Stomach (tissue), 19 donors: ENCODE measurements at places on chromosomes 13 and 19.
A peak's percentile ranks its signal among the peaks of the same experiment; 100 is the strongest.

GRCh38 chr13:82688400-82688994, 1193.8 kb downstream of the SLITRK1 start:
- H3K27me3 ChIP-seq = no peaks in the 10 kb centered on the region
- H3K36me3 ChIP-seq = no peaks in the 10 kb centered on the region
- peak overlapping the region; percentile 3 for H3K4me3 ChIP-seq

GRCh38 chr13:96880419-96880818, 113.9 kb downstream of the OXGR1 start:
- no peak for DNase-seq
- no peaks in the 10 kb centered on the region for H3K36me3 ChIP-seq
- no peak overlapping the region for H3K4me3 ChIP-seq
- H3K27ac ChIP-seq = no peak overlapping the region
- no peaks in the 10 kb centered on the region for H3K27me3 ChIP-seq
- H3K4me1 ChIP-seq = no peaks in the 10 kb centered on the region

GRCh38 chr19:16327911-16328823, 3.5 kb downstream of the KLF2 start:
- no peaks in the 10 kb centered on the region for H3K27me3 ChIP-seq
- DNase-seq = peak; percentile 73
- H3K36me3 ChIP-seq = peaks cover 32% of the 10 kb centered on the region
- H3K27ac ChIP-seq = peak overlapping the region; percentile 98
- H3K4me3 ChIP-seq = peak overlapping the region; percentile 77
- peaks cover 51% of the 10 kb centered on the region for H3K4me1 ChIP-seq

DNA sequence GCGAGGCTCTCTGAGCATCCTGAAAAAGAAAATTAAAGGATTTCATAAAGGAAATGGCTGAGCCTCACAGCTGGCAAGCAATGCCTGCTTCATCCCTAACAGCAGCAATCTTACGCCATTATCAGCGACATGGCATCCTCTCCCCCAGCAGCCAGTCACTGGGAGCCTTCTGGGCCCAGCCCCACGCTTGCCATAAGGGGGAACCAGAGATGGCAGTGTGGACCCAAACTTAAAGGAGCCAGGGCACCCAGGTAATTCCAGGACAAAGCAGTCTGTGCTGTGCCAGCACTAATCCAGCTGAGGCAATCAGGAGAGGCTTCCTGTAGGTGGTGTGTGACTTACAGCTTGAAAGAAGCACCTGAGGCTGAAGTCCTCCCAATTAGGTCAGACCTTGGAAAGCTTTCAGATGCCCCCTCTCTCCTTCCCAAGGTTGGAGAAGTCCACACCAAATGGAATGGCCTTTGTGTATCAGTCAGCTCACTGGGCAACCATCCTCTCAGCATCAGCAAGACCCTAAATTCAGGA, 10.3 kb downstream of the VSTM2B start:
- H3K27ac ChIP-seq = no peak overlapping the region
- H3K36me3 ChIP-seq = no peaks in the 10 kb centered on the region
- H3K27me3 ChIP-seq = peaks cover 3% of the 10 kb centered on the region
- no peak for DNase-seq
- H3K4me3 ChIP-seq = no peak overlapping the region
- H3K4me1 ChIP-seq = no peaks in the 10 kb centered on the region

DNA sequence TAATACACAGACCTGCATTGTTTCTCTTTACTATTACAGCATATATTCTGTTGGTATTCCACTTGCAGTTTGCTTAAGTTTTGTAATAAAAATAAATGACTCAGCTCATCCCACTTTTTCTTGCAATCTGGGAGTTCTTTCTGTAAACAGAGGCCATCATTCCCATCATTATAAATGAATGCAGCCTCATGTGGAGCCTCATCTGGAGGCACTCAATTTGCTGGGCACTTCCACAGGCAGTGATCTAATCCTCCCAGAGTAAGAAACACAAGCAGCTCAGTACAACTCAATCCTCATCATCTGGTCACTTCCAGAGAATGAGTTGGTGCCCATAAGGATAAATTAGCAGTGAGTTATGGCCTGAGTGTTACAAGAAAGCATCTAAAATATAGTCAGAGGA, 2801.9 kb downstream of the PCDH9 start:
- H3K27ac ChIP-seq = no peak overlapping the region
- H3K27me3 ChIP-seq = no peaks in the 10 kb centered on the region
- no peak overlapping the region for H3K4me3 ChIP-seq
